ENCODE measurements at places on chromosomes 7 and 10.

- DNase-seq: no peak
Observed at GRCh38 chr7:124965553-124965952, 35.9 kb upstream of the POT1 start.

DNA sequence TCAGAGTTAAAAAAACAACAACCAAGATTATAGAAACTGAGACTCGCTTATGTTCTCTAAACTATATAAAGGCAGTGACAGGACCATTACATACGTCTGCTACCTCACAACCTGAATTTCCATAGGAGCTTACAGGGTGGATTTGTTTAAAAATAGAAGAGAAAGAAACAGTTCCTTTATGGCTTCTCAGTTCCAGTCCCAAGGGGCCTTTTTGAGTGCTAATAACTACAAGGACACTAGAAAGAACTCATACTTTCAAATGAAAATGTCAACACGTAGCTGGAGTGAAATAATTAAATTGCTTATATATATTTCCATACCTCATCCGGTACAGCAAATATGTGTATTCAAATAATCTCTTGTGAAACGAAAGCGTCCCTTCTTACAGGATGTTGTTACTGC is 19.7 kb downstream of the TSPAN12 start:
- no peak for DNase-seq

DNA sequence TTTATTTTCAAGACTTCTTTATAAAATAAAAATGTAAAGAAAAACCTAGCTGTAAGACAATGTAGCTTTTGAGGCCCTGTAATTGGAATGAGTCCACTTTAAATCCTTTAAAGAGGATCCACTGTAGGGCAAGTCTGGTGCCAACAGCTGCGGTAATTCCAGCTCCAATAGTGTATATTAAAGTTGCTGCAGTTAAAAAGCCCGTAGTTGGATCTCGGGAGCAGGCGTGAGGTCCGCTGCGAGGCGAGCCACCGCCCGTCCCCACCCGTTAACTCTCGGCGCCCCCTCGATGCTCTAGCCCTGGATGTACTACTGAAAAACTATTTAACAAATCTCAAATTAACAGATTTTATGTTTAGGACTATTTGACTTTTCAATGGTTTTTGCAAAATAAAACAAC is 414.7 kb upstream of the SEMA3C start:
- DNase-seq: no peak

- no peak for DNase-seq
Observed at GRCh38 chr7:99021941-99022560, 121.9 kb downstream of the SMURF1 start.

- DNase-seq: no peak
Observed at GRCh38 chr10:49076319-49076718, 39.0 kb downstream of the VSTM4 start.

- DNase-seq: no peak
Observed at GRCh38 chr10:102375250-102375649, 20.3 kb upstream of the NFKB2 start.

- no peak for DNase-seq
Observed at GRCh38 chr7:151702961-151703360, 174.0 kb downstream of the PRKAG2 start.

GRCh38 chr7:949021-949934 is 5.2 kb downstream of the ADAP1 start:
- DNase-seq: no peak

DNA sequence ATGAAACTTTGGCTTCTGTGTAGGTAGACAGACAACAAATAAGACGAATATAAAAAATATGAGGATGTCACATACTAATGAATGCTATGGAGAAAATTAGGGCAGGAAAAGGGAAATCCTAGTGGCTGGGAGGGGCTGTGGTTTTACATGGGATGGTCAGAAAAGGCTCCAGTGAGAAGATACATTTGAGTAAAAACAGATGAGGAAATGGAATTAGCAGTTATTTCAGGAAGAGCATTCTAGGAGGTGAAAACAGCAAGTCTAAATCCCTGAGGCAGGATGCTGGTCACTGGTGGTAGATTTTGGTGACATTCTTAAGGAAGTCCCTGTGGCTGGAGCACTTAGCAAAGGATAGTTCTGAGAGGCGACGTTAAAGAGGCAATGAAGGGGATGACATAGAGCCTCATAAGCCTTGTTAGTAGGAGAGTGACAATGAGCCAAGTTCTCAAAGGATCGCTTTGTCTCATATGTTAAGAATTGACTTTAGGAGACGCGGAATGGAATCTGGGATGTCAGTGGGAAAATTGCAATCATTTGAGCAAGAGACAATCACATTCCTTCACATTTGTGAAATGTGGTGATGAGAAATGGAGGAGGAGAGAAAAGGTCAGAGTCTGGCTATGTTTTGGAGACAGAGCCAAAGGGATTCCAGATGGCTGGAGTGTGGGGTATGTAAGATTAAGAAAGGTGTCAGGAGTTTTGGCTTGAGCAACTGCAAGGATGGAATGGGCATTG is 384.7 kb upstream of the FZD8 start:
- no peak for DNase-seq
